Stimulated activated CD4-positive, alpha-beta T cell treated with anti-CD3 and anti-CD28 coated beads, Interleukin-1b, Interleukin-23, amount 100 ng/mL, for 1 hour (primary cell): ENCODE measurements at places on chromosomes 7 and 10.

- DNase-seq = no peak
Measured at GRCh38 chr7:156496363-156496769, 144.2 kb upstream of the RNF32 start.

GRCh38 chr10:11522821-11523245 is 88.6 kb downstream of the USP6NL start:
- DNase-seq = no peak

DNA sequence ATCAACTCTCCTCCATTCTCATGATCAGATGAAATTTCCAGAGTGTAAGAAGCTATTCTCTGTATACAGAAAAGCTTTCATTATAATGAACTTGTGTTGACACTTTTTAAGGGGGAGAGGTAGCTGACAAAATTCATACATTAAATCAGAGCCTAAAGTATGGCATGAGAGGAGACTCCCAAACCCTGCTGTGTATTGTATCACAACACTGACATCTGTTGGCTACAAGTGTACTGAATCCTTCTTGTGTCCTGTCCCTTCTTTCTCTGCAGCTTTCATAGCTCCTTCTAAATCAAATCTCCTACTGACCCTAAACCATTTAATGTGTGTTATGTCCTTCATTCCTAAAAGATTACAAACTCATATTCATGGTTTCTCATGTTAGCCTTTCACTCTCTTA is 70.9 kb downstream of the GCC1 start:
- DNase-seq = no peak

DNA sequence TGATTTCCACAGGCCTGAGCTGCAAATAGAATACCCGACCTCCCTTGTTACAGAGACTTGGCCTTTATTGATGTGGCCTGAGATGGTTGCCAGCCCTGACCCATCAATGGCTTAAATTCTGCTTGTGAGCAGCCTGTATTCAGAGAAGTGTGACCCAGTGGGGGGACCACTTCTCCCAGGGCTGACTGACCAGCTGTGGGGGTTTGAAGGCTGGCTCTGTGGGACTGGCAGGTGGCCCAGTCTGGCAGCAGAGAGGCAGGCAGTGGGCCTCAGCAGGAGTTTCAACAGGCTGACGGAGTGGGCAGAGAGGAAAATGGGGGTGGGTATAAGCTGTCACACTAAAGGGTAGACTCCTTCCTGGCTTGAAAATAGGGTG is 12.2 kb upstream of the PPIF start:
- no peak for DNase-seq

DNA sequence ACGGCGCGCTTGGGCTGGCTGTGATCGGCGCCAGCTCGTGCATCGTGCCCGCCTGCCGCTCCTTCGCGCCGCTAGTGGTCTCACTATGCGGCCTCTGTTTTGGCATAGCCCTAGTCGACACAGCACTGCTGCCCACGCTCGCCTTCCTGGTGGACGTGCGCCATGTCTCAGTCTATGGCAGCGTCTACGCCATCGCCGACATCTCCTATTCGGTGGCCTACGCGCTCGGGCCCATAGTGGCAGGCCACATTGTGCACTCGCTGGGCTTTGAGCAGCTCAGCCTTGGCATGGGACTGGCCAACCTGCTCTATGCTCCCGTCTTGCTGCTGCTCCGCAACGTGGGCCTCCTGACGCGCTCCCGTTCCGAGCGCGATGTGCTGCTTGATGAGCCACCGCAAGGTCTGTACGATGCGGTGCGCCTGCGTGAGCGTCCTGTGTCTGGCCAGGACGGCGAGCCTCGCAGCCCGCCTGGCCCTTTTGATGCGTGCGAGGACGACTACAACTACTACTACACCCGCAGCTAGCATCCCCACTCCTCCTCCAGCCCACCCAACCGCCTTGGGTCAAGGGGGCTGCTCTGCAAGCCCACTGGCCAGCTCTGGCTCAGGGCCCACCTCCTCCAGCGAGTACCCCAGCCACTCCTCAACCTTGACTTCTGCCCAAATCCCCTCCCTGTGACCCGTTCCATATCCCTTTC is 1.9 kb downstream of the SLC18A3 start:
- DNase-seq = no peak

GRCh38 chr7:46281071-46281470 is 360.0 kb upstream of the IGFBP3 start:
- no peak for DNase-seq

GRCh38 chr7:2269991-2270460 is 28.0 kb downstream of the NUDT1 start:
- no peak for DNase-seq

DNA sequence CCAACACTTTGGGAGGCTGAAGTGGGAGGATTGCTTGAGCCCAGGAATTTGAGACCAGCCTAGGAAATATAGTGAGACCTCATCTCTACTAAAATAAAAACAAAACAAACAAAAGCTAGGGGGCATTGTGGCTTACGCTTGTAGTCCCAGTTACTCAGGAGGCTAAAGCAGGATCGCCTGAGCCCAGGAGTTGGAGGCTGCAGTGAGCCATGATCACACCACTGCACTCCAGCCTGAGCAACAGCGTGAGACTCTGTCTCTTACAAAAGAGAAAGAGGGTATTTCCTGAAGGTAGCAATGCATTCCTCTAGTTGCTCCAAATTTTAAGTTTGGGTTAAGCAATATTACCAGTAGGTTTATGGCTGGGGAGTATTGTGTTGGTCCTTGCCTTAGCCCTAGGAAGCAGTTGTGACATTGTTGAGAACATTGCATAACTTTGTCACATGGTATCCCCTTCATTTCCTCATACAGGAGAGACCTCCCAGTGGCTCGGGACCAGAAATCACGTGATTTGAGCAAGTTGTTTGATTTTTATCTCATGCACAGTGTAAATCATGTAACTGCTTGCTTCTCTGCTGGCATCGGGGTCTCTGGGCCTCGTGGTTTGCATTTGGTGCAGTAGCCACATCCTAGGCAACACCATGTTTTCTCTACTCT is 23.3 kb upstream of the SMARCD3 start:
- DNase-seq = no peak

- no peak for DNase-seq
Measured at GRCh38 chr10:129605986-129606518, 139.0 kb downstream of the MGMT start.

DNA sequence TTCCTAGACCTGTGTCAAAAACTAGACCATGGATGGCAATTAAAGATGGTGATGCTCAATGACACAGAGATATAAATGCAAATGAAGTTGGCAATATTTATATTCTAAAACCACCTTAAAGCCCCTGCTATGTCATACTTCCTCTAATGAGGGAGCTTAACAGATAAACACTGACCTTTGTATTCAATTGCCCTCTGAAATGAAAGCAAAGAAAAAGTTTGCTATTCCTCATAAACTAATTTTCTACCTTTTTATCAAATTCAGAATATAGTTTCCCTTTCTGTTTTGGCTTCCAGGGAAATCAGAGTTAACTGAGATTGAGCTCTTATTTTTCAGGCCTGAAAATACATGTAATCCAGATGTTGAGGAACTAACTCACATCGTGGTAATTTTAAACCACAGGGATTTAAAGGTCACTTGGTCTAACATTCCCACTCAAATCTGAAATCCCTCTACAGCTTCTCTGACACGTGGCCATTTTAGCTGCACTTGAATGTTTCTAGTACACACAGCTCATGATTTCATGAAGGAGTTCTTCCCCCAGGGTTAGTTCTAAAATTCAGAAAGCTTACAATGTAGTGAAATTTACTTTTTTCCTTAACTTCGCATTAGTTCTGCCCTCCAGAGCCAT is 37.9 kb upstream of the ABCB5 start:
- DNase-seq = no peak

DNA sequence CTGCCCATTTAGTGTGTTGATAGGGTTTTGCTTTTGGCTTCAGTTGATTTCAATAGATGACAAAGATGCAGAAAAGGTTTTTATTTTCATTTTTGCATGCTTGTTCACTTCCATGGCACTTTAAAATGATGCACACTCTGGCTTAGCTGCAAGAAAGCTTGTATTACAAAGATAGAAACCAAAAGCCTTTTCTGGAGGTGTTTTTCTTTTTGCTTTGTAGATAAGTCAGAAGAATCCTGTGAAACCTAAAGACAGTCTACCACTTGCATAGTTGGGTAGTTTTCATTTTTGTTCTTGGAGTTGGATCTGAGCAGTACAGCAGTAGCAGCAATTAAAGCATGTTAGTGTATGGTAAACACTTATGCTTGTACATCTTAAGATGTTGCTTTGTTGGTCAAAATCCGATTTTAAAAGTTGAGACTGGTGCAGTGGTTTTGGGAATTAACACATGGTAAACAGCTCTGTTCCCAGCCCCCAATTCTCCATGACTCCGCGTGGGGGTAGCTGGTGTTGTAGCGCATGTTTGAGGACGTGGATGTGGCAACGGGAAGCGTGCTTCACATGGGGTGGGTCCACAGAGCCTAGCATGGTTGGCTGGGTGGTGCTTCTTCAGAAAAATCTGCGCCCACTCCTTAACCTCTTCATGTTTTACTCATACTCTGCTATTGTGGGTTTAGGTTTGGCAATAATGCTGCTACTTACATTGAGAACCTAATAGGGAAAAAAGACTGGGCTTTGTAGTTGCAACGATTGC is 19.8 kb downstream of the CCNY start:
- DNase-seq = no peak

DNA sequence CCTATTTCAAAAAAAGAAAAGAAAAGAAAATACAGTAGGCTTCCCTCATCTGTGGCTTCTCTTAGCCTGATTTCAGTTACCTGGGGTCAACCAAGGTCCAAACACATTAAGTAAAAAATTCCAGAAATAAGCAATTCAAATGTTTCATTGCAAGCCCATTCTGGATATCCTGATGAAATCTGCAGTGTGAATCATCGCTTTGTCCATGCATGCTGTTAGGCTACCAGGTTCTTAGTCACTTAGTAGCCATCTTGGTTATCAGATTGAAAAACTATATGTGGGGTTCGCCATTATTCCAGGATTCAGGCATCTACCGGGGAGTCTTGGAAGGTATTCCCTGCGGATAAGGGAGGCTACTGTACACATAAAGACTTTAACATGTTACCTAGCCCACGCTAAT is 991 bp upstream of the FAM204A start:
- no peak for DNase-seq

- DNase-seq = no peak
Measured at GRCh38 chr10:62860946-62861345, 44.8 kb upstream of the EGR2 start.

GRCh38 chr7:936386-937054 is 18.0 kb downstream of the ADAP1 start:
- no peak for DNase-seq

DNA sequence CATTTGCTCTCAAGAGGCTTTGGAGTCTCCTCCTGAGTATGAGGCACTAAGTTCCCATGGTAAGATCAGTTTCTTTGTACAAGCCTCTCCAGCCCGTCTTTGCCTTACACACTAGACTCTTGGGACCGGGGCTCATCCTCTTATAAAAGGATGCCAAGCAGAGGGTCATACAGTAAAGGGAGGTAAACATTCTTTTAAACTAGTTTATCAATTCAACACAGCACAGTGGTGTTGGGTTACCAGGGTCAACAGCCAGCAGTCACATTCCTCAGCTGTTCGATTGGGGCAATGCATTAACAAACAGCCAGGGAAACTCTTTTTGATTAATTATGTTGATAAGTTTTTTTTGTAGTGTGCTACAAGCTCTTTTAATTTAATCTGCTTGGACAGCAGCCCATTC is 37.8 kb downstream of the HHEX start:
- DNase-seq = no peak

DNA sequence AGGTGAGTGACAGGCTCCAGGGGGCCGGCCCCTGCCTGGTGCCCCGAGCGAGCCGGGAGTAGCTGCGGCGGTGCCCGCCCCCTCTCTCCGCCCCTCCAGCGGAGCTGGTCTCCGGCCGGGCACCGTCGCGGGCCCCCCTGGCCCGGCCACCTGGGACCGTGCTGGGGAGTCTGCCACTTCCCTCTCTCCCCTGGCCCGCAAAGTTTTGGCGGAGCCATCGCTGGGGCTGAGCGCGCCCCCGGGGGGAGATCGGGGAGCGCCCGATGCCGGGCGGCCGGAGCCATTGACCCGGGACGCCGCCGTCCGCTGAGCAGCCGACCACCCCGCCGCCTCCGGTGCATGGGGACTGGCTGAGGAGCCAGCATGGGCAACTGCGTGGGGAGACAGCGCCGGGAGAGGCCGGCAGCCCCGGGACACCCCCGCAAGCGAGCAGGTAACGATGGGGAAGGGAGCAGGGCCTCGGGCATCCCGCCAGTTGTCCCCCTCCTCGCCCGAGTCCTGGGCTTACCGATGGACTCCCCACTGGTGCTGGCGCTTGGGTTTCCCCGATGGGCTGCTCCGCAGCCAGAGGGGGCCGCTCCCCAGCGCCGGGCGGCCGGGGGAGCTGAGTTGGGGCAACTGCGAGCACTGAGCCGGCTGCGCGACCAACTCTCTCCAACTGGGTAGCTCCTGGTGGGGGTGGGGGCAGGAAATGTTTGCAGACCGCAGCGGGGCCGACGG is at the start of gene UBTD1:
Gene UBTD1, plus strand, starts transcription at position 84 of the 720 bp plus-strand sequence. Its CDS starts 280 bp downstream, at position 364.
- no peak for DNase-seq

GRCh38 chr7:54825368-54825767 is 66.4 kb upstream of the SEC61G start:
- DNase-seq = no peak

- no peak for DNase-seq
Measured at GRCh38 chr7:55185941-55186609, 167.3 kb downstream of the EGFR start.
